ENCODE measurements at places on chromosomes 7 and 10.

GRCh38 chr10:131001438-131001837, 310.1 kb downstream of the TCERG1L start:
- DNase-seq, result no peak

GRCh38 chr10:14671386-14671831, 103.3 kb downstream of the FAM107B start:
- no peak for DNase-seq

- no peak for DNase-seq
These were observed 89.1 kb upstream of the HABP2 start for GRCh38 chr10:113463777-113464176.

DNA sequence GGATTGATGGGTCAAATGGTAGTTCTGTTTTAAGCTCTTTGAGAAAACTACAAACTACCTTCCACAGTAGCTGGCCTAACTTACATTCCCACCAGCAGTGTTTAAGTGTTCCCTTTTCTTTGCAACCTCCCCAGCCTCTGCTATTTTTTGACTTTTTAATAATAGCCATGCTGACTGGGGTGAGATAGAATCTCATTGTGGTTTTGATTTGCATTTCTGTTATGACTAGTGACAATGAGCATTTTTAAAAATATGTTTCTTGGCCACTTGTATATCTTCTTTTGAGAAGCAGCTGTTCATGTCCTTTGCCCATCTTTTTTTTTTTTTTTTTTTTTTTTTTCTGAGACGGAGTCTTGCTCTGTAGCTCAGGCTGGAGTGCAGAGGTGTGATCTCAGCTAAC, 155.2 kb upstream of the BMPER start:
- no peak for DNase-seq

GRCh38 chr10:119252051-119252465, 44.7 kb downstream of the GRK5 start:
- no peak for DNase-seq

GRCh38 chr7:128708235-128708634, 30.9 kb upstream of the CALU start:
- no peak for DNase-seq

GRCh38 chr10:118594392-118595063, 920 bp downstream of the PRLHR start:
- no peak for DNase-seq

GRCh38 chr7:101170617-101171441, 5.5 kb upstream of the VGF start:
- DNase-seq, result no peak

DNA sequence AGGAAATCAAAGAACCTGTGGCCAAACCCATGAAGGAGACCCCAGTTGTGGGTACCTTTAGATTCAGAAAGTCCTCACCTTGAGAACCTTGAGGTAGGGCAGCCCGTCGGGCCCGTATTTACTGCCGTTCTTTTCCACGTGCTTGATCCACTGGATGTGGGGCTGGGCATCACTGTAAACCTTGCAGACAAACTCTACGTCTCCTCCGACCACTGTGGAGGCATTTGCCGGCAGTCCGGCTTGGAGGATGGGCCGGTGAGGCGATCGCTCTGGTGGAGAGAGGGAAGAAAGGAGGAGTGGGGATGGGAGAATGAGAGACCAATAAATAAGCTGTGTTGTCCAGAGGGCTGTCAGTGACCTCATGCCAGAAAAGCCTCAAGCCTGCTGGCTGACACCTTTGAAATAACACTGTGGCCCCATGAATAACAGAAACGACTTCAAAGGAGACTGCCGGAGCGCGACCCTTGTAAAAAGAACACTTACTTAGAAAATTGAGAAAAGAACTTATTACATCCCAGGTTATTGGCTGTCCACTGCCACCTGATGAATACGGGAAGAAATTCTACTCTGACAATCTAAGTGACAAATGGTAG, 78.2 kb downstream of the FGFR2 start:
- no peak for DNase-seq

GRCh38 chr7:68295386-68295785, 1298.8 kb downstream of the TYW1 start:
- no peak for DNase-seq

DNA sequence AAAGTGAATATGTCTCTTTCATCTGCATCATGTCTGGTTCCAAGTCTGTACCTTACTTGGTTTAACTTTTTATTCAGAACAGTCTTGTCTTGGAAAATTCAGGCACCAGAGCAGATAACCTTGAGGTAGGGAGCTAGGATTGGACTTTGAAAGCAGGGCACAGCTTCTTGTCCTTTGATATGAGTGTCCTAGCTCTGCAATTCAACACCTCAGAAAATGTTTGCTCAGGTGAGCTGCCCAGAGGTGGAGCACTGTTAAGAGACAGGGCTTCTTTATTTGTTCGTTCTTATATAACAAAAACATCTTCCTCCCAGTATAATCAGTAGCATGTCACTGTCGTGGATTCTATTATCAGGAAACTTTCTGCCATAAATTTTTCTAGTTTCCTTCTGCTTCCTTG, 118.3 kb downstream of the LRRC4 start:
- DNase-seq, result peak; percentile 18

GRCh38 chr10:6148251-6148701, 54.5 kb upstream of the PFKFB3 start:
- DNase-seq, result no peak

DNA sequence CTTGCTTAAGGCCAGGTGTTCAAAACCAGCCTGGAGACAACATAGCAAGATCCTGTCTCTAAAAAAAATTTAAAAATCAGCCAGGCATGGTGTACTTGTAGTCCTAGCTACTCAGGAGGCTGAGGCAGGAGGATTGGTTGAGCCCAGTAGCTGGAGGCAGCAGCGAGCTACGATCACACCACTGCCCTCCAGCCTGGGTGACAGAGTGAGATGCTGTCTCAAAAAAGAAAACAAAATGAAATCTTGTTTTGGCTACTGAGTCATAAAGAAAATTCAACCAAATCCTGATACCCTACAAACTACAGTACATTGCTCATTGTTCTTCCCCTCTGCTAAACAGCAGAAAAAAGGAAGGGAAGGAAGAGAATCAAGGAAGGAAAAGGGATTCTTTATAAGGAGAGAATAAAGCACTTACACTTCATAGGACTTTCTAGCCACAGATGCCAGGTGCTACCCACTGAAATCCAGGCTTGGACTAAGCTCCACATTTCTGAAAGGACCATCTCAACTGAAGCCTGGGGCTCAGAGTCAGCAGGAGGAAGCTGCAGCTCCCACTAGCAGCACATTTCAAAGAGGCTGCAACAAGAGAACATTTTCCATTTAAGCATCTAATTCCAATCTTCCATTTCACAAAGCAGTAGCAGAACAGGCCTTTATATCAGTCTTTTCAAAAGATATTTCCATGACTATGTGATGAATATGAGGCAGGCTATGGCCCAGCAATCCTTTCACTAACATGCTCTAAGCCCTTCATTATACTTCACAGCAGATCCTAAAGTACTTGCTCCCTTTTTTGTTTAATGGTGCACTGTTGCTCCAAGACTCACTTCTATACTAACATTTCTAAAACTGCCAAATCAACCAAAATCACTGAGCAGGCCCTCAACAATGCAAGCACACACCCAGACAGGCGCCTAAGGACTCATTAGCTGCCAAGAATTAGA, 13.5 kb downstream of the TNPO3 start:
- DNase-seq, result no peak

- DNase-seq, result no peak
These were observed 75.9 kb upstream of the CABCOCO1 start for GRCh38 chr10:61586829-61587228.
